Upper lobe of left lung (tissue), 6 donors: ENCODE measurements at places on chromosomes 11 and 22. TPM values are rescaled to one million over a fixed set of nuclear protein-coding genes. Genes with fewer than 3 reads are reported as not detected.

DNA sequence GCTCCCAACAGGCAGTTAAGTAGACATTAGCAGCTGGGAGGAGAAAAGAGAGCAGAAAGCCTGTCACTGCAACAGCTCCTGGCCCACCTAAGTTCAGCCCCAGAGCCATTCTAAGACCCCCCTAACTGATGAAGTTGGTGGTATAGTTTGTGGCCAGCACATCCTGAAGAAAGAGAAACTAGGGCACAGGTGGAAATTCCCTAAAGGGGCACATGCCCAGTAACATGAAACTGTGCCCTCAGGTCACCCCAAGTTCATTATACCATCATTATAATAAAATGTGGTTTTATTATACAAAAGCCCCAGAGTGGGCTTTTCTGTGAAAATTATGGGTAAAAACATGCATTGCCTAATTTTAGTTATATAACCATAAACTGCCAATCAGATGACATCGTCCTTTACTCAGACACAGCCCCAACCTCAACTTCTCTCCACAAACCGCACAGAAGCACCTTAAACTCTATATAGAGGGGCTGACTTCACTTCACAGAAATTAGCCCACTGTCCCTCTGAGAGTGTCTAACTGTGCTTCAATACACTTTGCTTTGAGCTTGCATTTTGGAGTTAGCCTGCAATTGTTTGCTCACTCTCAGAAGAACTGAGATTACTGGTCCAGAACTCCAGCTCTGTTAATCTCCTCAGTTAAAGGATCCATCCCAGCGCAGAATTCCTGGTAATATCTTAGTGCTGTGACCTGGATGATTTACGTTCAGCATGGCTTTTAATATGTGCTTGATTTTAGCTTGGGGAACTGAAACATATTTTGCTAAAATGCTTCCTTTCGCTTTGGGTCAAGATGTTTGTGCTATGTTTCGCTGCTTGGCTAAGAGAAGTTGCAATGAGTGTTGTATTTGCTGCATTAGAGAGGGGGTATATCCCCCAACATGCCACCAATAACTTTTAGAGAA is 1.8 kb upstream of the APOL3 start:
- H3K27ac ChIP-seq = peak overlapping the region; percentile 4
- no peaks in the 10 kb centered on the region for H3K36me3 ChIP-seq
- H3K4me3 ChIP-seq = no peak overlapping the region
- H3K4me1 ChIP-seq = peaks cover 46% of the 10 kb centered on the region
- H3K27me3 ChIP-seq = no peaks in the 10 kb centered on the region
- DNase-seq = peak; percentile 6

DNA sequence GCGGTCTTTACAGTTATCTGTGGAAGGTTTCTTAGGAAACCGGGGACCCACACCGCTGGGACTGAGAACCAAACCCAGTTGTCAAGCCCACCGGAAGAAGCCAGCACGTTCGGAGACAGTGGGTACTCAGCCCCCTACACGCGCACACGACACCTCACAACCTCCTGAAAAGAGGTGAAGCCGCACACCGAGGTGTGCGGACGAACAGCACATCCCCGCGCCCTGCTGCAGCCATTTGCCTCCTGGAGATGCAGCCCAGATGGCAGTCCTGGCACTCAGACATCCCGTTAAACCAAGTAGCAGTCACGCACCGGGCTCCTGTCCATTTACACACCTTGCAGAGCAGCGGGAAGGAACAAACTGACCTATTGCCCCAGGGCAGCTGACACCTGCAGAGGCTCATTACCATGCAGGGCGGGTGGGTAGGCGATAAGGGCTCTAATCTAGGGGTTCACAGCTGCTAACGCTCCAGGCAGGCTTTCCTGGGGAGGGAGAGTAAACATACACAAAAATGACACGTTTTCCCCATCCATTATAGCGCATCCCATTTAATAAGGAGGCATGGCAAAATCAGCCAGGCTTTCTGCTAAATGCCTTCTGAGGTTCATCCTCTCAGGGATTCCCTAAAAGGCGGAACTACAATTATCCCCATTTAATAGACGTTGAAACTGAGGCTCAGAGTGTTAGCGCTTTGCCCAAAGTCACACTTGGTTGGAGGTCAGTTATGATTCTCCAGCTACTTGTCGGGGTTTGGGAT is 864 bp upstream of the EHBP1L1 start:
- peaks cover 74% of the 10 kb centered on the region for H3K4me1 ChIP-seq
- H3K36me3 ChIP-seq = peaks cover 10% of the 10 kb centered on the region
- peak; percentile 60 for DNase-seq
- peak overlapping the region; percentile 94 for H3K27ac ChIP-seq
- H3K27me3 ChIP-seq = no peaks in the 10 kb centered on the region

DNA sequence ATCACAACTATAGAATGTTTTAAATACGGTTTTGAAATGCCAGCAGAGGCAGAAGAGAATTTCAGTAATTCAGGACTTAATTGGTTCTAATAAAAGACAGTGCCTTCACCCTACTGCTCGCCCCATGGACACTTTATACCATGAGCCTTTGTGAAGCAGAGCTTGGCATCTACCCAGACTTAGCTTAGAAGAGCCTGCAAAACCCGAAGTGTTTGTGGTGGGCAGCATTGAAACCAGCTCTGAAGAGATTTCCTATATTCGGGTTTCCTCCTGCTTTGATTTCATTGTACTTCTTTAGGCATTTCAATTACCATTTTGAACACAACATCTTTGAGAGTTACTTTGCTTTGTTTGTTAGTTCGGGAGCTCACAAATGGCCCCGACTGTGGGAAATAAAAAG is 185.1 kb upstream of the MTNR1B start:
- H3K4me3 ChIP-seq = no peak overlapping the region
- H3K36me3 ChIP-seq = no peaks in the 10 kb centered on the region
- no peaks in the 10 kb centered on the region for H3K27me3 ChIP-seq
- no peak overlapping the region for H3K27ac ChIP-seq
- DNase-seq = no peak

DNA sequence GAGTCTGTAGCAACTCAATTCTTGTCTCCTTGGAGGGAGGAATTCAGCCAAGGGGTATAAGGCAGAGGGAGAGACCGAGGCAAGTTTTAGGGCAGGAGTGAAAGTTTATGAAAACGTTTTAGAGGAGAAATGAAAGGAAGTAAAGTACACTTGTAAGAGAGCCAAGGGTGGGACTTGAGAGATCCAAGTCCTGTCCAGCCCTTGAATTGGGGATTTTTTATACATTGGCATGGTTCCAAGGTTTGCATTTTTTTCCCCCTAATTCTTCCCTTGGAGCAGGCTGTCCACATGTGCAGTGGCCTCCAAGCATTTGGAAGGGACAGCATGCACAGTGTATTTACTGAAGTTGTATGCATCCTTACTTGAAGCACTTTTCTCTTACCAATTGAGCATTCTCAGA is 192.1 kb downstream of the LUZP2 start:
- no peaks in the 10 kb centered on the region for H3K36me3 ChIP-seq
- H3K4me3 ChIP-seq = no peak overlapping the region
- no peak for DNase-seq
- no peaks in the 10 kb centered on the region for H3K4me1 ChIP-seq

DNA sequence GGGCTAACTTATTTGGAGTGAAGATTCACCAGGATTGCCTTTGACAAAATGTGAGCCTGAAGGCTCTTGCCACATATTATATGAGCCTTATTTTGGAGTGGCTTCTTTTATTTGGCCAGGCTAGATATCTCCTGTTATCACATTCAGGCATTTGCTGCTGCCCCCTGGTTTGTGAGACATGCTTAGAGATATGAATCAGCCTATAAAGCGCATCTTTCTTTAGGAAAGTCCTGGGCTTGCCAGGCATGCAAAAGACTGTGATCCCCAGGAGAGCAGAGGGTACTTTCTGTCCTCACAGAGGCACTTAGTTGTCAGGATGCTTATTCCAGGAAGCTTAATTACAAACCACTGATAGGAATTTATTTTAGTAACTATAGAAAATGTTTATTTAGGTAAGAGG is 333.3 kb downstream of the FAT3 start:
- H3K4me3 ChIP-seq = no peak overlapping the region
- H3K4me1 ChIP-seq = no peaks in the 10 kb centered on the region

GRCh38 chr22:32208681-32209080 is 3.8 kb upstream of the RFPL2 start:
- H3K27ac ChIP-seq = no peak overlapping the region
- H3K4me3 ChIP-seq = no peak overlapping the region
- no peaks in the 10 kb centered on the region for H3K36me3 ChIP-seq
- H3K4me1 ChIP-seq = no peaks in the 10 kb centered on the region
- no peak for DNase-seq
- H3K27me3 ChIP-seq = no peaks in the 10 kb centered on the region

DNA sequence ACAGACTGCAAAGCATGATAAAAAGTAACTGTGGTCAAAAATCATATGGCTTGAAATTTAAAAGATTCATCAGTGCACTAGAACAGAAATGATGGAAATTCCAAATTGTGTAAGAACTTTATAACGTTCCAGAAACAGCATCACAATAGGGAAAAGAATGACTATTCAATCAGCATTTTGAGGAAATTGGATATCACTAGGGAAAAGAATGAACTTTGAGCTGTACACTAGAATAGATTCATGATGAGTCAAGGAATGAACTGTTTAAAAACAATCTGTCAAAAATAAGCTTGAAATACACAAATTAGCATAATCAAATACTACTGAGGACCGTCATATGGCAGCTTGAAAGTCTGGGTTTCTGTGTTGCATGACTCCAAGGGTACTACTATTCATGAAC is 20.5 kb upstream of the HEPHL1 start:
- H3K4me1 ChIP-seq = no peaks in the 10 kb centered on the region
- no peaks in the 10 kb centered on the region for H3K27me3 ChIP-seq
- H3K27ac ChIP-seq = no peak overlapping the region
- no peaks in the 10 kb centered on the region for H3K36me3 ChIP-seq

DNA sequence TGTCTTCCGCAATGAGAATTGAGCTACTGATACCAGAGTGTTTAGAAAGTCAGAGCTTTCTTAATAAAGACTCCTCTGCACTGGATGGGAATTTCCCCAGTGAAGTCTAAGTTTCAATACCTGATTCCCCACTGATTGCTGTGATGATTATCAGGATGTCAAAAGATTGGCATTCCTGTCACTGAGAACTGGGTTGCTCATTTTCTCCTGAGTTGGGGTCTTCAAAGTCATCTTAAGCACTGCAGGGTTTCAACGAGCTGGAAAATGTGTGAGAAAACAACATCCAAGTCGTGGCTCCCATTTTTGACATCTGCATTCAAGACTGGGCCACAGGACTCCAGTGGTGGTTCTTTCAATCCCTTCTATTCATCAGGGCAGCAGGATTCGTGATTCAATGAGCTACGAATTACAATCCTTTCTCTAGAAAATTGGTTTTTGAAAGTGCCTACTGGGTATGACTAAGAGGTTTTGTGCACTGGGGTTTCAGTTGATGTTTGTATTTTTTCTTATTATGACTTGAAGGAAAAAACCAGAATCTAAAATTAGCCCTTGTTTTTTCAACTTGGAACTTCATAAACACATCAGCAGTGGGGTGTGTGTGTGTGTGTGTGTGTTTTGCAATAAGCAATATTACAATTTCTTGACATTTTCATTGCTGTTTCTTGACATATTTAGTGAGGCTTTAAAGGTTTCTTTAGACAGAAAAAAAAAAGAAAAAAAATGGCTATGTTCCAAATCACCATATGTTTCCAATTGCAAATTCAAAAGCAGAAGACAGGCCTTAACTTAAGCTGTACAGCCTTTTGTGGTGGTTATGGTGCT is 233.0 kb downstream of the FAM76B start:
- no peaks in the 10 kb centered on the region for H3K27me3 ChIP-seq
- no peaks in the 10 kb centered on the region for H3K4me1 ChIP-seq
- no peak for DNase-seq
- no peaks in the 10 kb centered on the region for H3K36me3 ChIP-seq
- no peak overlapping the region for H3K4me3 ChIP-seq

DNA sequence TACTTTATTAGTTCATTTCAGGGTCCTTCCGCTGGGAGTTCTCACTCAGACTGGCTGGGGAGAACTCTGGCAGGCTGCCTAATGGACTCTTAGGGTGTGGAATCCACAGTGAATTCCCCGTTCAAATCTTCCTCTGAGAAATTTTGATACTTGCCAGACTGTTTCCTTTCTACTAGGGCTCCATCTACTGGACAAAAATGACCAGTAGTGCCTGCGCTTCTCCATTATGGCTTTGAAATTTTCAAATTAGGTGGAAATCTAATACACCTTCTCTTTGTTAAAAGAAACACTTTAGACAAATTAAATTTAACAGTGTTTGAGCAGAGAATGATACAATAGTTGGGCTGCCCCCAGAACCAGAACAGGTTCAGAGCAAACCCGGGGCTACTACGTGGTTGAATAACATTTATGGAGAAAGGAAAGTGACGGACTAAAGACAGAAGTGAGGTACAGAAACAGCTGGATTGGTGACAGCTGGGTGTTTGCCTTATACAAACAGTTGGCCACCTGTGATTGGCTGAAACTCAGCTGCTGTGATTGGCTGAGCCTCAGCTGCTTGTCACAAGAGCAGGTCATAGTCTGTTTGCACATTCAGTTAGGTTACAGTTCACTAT is 52.9 kb upstream of the FDX1 start:
- H3K36me3 ChIP-seq = no peaks in the 10 kb centered on the region
- peak; percentile 88 for DNase-seq
- H3K4me1 ChIP-seq = peaks cover 11% of the 10 kb centered on the region
- H3K27me3 ChIP-seq = no peaks in the 10 kb centered on the region
- peak overlapping the region; percentile 22 for H3K4me3 ChIP-seq
- H3K27ac ChIP-seq = peak overlapping the region; percentile 58

GRCh38 chr11:133049244-133050019 is 482.9 kb downstream of the OPCML start:
- no peak overlapping the region for H3K27ac ChIP-seq
- H3K36me3 ChIP-seq = no peaks in the 10 kb centered on the region
- H3K27me3 ChIP-seq = no peaks in the 10 kb centered on the region
- no peaks in the 10 kb centered on the region for H3K4me1 ChIP-seq

DNA sequence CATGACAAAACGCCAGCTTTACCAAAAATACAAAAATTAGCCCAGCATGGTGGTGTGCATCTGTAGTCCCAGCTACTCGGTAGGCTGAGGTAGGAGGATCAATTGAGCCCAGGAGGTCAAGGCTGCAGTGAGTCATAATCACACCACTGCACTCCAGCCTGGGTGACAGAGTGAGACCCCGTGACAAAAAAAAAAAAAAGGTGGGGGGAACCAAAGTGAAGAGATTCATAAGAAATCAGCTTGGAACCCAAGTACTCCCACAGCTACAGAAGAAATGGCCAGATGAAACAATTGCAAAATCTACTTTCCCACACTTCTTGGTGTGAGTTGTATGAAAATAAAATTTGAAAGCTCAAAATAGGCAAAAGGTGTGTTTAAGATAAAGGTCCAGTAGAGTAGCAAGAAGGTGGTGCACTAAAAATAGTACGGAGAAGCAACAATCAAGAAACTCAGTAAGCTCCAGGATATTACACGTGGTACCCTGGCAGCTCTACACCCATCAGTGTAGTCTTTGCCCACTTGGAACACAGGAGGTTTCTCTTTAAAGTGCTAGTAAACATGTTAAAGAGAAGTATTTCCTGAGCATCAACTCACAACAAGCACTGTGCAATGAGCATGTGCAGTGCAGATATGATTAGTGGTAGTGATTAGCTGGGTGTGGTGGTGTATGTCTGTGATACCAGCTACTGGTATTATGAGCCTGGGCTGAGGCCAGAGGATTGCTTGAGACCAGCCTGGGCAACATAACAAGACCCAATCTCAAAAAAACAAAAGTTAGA is 5.3 kb downstream of the HARBI1 start:
- no peaks in the 10 kb centered on the region for H3K36me3 ChIP-seq
- peaks cover 10% of the 10 kb centered on the region for H3K4me1 ChIP-seq
- H3K27ac ChIP-seq = no peak overlapping the region
- DNase-seq = no peak
- no peak overlapping the region for H3K4me3 ChIP-seq

The TOLLIP gene
- 39.5 TPM for total RNA-seq

The POLR2F gene
- total RNA-seq = 152 TPM

The LUZP2 gene
- 0.23 TPM for total RNA-seq

The BTG4 gene
- total RNA-seq = 0.24 TPM

The PIK3C2A gene
- total RNA-seq = 88.0 TPM

The EML3 gene
- total RNA-seq = 58.7 TPM

The SCUBE1 gene
- 19.2 TPM for total RNA-seq

The NAV2 gene
- total RNA-seq = 61.4 TPM

The PARVG gene
- 163 TPM for total RNA-seq

The KCNJ4 gene
- total RNA-seq = not detected
